ENCODE measurements at places on chromosomes 4 and X. TPM values are rescaled to one million over a fixed set of nuclear protein-coding genes. Genes with fewer than 3 reads are reported as not detected.

DNA sequence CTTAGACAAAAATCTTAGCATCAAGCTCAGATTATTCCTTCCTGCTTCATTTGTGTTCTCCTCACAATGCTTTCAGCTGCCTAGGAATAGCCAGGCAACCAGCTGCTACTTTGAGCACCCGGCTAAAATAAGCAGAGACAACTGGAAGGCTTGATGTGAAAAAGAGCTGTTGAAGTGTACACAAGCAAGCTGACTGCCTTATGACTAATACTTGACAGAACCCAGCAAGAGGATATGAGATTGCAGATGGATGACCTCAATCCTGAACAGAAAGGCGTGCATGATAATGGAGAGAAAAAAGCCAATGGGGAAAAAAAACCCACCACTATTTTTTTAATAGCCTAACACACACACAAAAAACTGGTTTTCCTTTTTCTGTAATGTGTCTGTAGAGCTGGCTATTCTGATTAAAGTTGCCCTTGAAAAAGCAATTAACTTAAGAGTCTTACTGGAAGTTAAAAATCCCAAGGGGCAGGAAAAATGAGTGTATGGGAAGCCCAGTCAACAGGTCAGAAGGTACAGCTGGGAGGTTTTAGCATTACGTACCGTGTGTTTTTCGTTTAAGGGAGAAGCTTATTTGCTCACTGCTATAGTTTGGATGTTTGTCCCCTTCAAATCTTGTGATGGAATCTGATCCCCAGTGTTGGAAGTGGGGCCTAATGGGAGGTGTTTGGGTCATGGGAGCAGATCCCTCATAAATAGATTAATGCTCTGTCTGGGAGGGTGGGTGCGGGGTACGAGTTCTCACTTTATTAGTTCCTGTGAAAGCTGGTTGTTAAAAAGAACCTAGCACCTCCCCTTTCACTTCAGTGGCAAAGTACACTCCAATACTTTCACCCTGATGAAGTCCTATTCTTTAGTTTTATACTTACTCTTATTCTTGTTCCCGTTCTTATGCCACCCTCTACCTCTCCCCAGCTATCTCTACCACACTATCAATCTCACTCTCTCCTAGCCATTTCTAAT, 37.1 kb upstream of the HERC6 start:
- no peak for DNase-seq

- no peak for DNase-seq
Measured at GRCh38 chr4:145497199-145498149, 15.8 kb downstream of the SMAD1 start.

DNA sequence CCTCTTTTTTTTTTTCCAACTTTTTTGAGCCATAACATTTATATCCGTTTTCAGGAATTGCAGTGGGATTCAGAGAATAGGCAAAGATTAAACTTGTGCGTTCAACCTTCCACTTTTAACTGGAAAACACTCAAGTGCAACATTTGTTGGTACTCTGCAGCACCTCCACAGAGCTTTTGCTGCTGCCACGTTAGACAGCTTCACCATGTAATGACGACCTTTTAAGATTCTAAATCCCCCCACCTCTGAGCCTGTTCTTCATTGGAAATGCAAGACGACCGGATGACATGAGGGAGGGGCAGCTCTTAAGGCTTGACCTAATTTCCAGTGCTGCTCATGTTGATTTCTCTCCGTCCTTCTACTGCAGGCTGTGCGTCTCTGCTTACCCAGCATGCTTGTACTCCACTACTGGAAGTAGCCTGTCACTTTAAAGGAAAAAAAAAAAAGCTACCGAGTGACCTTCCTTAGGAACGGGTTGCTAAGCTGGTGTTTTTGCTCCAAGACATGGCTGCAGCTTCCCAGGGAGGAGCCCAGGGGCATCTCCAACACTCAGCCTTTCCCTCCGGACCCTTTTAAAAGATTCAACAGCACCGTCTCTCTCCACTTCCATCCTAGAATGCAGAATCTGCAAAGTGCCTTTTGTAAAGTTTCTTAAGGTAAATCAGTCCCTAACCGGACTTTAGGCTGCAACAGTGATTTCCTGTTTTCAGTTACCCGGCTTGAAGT, at the start of gene CC2D2A:
Gene CC2D2A (plus strand): TSS at position 481 of the 726 bp plus-strand sequence. CDS start 6,051 bp downstream, outside the sequence.
- peak; percentile 55 for DNase-seq

- DNase-seq: no peak
Measured at GRCh38 chr4:165667969-165668368, 205.1 kb upstream of the TLL1 start.

DNA sequence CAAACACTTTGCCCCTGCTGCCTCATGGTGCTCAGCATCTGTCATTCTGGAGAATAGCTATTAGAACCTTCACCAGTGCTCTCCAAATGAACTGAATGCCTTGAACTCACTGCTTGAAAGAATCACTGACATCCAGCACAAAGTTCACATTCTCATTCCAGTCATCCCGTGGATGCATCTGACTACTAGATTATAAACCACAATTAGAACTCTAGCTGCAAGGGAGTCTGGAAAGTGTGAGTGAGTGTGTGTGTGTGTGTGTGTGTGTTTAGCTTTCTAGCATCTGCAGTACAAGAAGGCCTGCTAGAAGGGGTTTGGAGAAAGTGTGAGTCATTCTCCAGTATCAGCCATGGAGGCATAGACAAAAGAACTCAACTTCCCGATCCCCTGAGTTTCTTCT, 71.3 kb upstream of the DYNLT3 start:
- DNase-seq: no peak

DNA sequence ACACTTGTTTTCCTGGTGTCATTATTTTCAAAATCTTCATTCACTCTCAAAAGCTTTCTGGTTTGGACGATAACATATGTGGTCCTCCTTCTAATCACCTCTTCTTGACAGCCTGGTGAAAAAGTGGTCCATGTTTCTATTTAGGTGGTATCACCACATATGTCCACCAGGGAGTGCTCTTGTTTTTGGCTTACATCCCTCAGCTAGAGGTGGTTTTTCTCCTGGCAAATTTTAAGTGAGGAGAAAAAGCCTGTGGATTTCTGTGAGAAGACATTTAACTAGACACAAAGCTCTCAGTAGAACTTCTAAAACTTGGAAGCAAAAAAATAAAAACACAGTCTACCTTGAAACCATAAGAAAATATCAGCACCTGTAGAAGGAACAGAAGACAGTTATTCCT, 58.0 kb upstream of the FRMPD4 start:
- DNase-seq: no peak

GRCh38 chrX:44343412-44344141, at the start of gene EFHC2:
TSS of gene EFHC2 (minus strand) at chrX:44343672. CDS start at chrX:44343588, 84 bp downstream.
- peak; percentile 74 for DNase-seq

DNA sequence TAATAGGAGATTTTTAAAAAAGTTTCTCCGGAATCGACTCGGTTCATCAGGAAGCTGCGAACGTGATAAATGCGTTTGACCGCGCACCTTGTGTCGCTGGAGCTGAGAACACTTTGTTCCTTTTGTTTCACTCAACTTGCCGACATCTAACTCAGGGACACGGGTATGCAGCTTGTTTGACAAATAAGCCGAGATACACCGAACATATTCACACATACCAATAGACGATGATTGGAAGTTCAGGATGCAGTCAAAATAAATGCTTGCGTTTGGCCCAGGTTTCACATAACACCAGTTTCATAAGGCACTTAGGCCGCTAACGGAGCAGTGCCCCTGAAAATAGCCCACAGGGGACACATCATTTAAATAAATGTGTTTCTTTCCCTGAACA, 932 bp upstream of the SHISA3 start:
- no peak for DNase-seq

DNA sequence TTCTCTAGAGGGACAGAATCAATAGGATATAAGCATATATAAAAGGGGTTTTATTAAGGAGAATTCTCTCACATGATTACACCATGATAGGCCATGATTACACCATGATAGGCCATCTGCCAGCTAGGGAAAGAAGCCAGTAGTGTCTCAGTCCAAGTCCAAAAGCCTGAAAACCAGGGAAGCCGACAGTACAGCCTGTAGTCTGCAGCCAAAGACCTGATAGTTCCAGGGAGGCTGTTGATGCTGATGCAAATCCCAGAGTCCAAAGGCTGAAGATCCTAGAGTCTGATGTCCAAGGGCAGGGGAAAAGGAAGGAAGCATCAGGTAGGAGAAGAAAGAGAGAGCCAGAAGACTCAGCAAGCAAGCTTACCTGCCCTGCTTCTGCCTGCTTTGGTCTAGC, 411.3 kb upstream of the EMCN start:
- DNase-seq: no peak

DNA sequence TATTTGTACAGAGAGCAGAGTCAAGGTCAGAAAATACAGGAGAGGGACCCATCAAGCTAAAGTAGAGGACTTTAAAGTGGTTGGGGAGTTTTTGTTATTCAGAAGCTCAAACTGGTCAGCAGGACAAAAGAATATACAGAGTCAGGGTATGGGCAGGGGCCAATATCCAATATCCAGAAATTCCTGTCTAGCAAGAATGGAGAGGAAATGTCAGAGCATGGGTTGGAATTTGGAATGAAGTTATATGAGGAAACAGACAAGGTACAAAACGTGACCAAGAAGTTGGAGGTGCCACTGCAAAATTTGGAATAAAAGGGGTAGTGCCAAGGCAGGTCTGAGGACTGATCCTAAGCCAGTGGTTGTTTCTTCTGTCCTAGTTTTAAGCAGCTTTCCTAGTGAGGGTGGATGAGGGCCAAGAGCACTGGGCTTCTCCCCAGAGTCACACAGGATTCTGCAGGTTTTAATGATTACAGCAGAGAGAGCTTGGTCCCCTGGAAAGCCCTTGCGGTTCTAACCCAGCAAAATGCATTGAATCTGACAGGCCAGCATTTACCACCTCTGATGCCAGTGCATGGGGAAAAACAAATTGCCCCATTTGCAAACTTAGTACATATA, 304.7 kb upstream of the FTHL17 start:
- no peak for DNase-seq

- DNase-seq: no peak
Measured at GRCh38 chr4:169236873-169237626, 33.7 kb downstream of the SH3RF1 start.

DNA sequence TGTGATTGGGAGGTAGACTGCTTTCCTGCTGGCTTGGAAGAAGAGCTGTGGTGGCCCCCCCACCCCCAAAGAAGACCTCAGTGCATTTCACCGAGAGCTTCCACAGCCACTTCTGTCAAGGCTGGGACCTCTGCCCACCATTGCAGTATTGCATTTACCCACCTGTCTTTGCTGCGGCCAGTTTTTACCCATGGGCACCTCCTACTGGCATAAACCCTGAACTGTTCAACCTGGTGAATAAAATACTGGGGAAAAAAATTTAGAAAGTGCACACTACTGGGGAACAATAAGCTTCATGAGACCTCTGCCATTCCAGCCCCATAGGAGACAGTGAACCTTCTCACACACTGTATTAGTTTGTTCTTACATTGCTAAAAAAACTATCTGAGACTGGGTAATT, 40.3 kb downstream of the ARFIP1 start:
- no peak for DNase-seq

CSAG2 gene
- total RNA-seq: not detected

MAGEA3 gene
- not detected for total RNA-seq

ARSD gene
- total RNA-seq: 17.0 TPM

ARX gene
- total RNA-seq: not detected

KLHL15 gene
- total RNA-seq: 11.2 TPM

FRG2 gene
- not detected for total RNA-seq

CYLC1 gene
- not detected for total RNA-seq

Measured in natural killer cell treated with Interleukin-12 subunit alpha and Interleukin-12 subunit beta and Interleukin-15 and Interleukin-18, amount 100 ng/mL, for 72 hours (primary cell).